Stimulated activated CD8-positive, alpha-beta memory T cell treated with anti-CD3 and anti-CD28 coated beads, Interleukin-12 subunit alpha, Interleukin-12 subunit beta, amount 100 ng/mL, for 4 hours (primary cell): ENCODE measurements at places on chromosomes 16 and 17.

DNA sequence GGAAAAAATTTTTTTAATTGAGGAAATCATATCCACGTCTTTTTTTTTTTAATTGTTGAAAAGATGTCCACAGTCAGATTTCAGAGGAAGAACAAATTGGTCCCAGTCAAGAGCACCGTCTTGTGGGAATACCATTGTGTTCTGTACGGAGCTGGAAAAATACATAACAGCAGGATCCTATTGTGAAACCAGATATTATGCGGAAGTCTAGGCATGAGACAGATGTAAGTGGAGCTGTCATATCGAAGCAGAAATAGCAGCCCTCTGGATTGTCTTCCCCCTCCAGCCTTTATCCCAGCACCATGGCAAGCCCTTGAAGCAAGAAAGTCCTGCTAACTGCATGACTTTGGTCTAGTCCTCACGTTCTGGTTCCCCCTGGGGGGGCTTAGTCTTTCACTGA, 391.6 kb upstream of the ASIC2 start:
- no peak for DNase-seq

DNA sequence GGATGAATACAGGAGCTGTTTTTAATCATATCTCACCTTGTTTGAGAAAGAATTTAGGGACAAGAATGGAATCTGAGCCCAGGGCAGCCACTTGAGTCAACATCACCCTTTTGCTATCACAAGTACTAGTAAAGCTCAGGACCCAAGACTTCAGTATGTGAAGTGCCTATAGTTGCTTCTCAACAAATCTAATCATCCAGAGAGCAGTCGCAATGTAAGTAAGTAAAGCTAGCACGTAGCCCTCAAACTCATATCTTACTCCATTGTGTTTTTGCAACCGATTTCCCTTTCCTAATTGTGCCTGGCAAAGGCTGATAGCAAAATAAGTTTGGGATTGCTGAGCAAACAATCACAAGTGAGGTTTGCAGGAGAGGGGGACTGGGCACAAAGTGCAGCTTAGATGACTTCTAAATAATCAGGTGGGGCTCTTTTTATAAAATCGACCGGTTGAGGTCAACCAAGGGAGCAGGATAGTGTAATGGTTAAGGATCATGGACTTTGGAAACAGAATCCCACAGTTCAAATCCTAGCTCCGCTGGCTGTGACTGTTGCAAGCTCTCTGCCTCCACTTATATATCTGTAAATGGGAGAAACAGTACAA, 13.0 kb downstream of the TOB1 start:
- no peak for DNase-seq

DNA sequence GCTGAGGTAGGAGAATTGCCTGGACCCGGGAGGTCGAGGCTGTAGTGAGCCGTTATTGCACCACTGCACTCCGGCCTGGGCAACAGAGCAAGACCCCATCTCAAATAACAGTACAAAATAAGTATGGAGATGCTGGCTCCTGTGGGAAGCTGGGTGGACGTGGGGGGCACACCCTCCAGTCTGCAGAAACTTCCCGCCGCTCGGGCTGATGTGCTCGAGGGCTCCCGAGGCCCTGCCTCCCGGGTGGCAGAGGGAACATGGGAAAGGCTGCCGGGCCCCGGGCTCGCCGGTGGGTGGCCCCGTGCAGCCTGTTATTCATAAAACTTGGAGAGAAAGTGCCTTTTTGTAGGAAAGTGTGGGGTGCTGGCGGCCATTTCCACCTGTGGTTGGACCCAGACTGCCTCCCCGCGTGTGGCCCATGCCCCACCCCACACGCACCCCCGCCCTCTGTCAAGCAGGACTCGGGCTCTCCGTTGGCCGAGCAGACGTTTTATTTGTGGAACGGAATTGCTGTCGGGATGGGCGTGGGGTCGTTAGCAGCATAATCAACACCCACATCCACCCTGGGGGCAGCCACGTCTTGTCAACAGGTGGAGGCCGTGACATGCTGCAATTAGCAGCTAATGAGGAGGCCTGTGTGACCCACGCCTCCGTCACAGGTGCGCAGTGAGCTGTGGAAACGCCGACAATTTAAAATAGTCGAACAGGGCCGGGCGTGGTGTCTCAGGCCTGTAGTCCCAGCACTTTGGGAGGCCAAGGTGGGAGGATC, 7.4 kb upstream of the CIAO3 start:
- DNase-seq = no peak

GRCh38 chr16:10995565-10995964, 51.2 kb downstream of the CLEC16A start:
- DNase-seq = no peak

GRCh38 chr17:73342050-73342522, 30.3 kb upstream of the CDC42EP4 start:
- DNase-seq = no peak

DNA sequence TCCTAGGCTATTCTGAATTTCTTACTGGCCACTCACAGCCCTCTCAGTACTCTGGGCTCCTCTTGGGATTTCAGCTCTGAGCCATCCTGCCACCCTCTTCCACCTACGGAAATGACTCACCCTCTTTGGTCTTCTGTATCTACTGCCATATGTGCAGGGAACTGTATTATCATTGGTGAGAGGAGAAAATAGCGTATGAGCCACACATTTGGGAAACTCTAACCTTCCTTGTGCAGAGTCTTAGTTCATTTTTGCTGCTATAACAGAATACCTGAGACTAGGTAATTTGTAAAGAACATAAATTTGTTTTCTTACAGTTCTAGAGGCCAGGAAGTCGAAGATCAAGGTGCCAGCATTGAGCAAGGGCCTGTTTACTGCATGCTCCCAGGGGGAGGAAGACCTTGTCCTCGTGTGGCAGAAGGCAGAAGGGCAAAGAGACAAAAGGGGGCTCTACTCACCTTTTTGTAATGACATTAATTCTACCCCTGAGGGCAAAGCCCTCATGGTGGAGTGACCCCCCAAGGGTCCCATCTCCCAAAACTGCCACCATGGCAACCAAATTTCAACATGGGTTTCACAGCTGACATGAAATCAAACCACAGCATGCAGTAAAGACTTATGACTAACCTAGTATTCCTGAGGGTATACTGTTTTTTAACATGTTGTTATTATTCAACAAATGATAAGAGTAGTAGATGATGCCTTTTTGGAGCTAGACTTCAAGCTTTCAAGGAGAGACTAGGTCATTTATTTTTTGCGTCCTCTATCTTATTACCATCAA, 191.8 kb downstream of the PRKCA start:
- DNase-seq = no peak

DNA sequence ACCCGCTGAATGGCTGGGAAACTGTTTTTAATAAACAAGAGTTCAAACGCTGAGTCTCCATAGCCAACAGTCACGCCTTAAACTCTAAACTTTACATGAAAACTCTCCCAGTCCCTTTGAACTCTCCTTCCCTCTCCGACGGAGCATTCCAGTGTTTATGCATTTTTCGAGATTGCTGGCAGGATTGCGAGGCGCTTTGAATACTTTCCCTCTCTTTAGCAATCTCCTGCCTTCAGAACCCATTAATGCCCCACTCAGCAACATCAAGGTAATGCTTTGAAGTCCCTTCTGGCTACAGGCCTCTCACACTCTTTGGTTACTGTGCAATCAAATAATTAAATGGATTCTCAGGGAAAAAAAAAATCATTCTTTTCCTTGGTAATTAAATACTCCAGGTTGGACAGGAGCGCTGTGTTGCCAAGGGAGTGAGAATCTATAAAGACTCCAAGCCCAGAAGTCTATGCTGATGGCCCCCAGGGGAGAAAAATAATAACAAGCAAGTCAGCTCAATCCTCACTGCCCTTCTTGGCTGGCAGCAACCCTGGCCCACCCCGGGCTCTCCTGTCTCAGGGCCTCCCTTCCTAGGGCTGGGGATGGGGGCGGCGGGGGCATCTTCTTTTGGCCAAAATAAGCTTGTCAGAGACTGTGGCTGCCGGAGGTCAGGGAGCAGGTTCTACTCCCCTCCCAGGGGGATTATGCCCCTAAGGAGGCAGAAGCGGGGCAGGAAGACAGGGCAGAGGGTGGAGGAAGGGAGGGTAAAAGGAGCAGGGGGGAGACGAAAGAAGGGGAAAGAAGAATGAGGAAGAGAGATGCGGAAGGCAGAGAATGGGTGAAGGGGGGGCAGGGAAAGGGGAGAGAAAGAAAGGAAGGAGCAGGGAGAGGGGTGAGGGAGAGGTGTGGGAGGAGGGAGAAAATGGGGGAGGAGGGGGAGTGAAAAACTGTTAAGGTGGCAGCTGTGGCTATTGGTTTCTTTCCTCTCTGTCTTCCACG, 45.2 kb downstream of the AXIN2 start:
- DNase-seq = no peak

GRCh38 chr17:42342242-42343008, 45.8 kb downstream of the STAT3 start:
- DNase-seq = no peak

- no peak for DNase-seq
Observed at GRCh38 chr16:59612094-59612493, 878.0 kb upstream of the GOT2 start.

DNA sequence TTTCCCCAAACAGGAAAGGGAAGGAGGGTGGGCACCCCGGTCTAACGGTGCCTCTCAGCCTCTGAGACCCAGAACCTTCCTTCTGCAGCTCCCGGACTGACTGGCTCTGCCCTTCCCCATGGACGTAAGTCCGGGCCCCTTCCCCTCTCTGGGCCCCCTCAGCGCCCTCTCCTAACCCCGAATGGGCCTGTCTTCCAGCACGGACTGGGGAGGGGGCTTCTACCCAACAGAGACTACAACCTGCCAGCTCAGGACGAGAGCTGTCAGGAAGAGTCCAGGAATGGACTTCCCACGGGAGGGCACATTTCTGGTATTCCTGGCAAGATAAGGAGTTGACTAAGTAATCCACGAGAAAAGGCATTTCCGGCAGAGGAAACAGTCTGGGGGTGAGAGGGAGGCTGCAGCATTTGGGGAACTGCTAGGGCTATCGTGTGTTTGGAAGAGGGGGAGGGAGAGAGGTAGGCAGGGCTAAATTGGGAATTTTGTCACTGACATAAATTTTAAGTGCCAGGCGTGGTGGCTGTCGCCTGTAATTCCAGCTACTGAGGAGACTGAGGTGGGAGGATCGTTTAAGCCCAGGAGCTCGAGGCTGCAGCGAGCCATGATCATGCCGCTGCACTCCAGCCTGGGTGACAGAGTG, 12.1 kb upstream of the ALDOA start:
- no peak for DNase-seq

- no peak for DNase-seq
Observed at GRCh38 chr17:9072696-9073339, 51.5 kb downstream of the NTN1 start.

DNA sequence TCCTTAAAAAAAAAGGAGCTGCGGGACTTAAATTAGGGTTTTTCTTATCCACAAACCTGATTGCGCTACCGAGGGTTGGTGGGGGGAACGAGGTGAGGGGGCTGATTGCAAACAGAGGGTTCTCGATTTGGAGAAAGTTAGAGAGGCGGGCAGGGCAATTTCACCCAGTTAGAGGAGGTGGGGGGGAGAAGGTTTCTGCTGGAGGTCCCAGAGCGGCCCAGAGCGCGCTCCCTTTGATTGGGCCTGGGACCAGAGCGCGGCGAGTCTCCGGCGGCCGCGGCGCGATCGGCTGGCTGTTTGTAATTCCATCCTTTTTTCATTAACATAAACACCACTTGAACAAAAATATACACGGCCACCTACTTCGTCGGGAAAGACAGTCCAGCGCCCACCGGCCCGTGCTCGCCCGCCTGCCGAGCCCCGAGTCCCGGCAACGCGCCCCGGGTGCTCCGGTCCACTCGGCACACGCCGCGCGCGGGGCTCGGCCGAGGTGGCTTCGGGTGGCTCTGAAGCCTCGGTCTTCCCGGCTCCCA, 13.3 kb upstream of the FOXF1 start:
- DNase-seq = no peak

- no peak for DNase-seq
Observed at GRCh38 chr16:63289834-63290460, 1253.7 kb upstream of the CDH8 start.

DNA sequence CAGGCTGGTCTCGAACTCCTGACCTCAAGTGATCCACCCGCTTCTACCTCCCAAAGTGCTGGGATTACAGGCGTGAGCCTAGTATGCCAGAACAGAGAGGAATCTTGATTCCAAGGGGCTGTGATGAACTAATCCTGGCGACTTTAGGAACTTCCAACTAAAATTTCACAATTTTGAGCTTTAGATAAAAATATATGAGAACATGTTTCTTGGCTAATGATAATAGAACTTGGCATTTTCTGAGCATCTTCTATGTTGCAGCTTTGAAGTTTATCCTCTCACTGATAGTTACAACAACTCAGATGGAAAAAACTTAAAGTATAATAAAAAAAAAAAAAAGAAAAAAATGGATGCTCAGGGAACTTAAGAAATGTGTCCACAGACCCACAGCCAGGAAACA, 69.8 kb upstream of the WSCD1 start:
- DNase-seq = no peak

- no peak for DNase-seq
Observed at GRCh38 chr17:15238057-15238456, 27.1 kb downstream of the PMP22 start.

- no peak for DNase-seq
Observed at GRCh38 chr17:34008125-34008524, 247.0 kb upstream of the CCL2 start.

DNA sequence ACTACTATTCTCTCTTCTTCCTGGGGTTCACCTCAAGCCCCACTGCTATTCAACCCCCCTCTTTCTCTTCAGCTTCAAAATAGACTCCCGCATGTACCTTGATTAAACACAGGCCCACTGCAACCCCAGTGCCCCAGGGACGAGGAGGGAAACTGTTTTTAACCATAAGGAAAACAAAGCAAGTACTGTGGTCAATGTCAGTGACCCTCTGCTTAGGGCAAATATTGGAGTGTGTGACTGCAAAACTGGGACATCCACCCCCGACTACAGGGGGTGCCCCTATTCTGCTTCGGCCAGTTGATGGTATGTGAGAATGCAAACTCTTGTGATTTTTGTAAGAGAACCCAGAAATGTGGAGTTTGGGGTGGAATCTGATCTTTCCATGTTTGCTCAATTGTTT, 9.5 kb upstream of the PNPO start:
- DNase-seq = no peak

- no peak for DNase-seq
Observed at GRCh38 chr16:21265104-21265837, 12.8 kb downstream of the CRYM start.

DNA sequence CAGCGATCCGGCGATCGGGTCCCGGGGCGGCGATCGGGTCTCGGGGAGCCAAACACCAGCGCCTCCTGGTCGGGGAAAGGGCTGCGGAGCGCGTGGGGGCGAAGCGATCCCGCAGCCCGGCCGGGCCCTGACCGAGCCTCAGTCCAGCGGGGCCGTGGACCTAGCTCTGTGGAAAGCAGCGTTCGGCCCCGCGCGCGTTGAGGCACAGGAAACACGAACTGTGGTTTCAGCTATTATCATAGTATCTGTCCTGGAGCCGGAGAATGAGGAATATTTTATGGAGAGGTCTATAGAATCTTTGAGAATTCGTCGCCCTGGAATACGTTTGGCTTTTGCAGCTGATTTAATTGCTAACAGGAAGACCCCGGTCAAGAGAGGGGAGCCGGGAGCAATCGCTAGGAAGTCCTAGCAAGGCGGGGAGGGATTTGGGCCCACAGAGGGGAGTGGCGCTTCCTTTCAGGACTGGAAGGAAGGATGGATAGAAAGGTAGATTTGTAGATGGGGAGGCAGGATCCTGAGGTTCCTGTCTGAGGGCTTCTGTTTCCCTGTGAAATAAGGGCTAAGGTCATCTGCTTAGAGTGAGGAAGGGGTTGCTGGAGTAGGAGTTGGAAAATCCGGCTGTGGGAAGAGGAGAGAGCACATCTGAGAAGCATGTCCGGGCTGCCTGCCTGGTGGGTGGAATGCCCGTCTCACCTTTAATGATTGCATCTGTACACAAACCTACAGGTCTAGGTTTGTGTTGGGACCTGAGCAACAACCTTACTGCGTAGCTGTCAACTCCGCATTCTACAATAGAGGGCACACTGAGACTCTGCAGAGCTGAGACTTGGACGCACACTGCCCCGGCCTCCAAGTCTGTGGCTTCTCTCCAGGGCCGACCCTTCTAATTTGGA, 770 bp downstream of the CCNF start:
- no peak for DNase-seq
